ENCODE measurements at places on chromosomes 5 and 9. TPM values are rescaled to one million over a fixed set of nuclear protein-coding genes. Genes with fewer than 3 reads are reported as not detected.

The SLC36A1 gene
- 6.2 TPM for total RNA-seq

The OGN gene
- 0.59 TPM for total RNA-seq

The OTP gene
- not detected for total RNA-seq

The RFK gene
- total RNA-seq: 28.2 TPM

The PLPP7 gene
- total RNA-seq: 6.1 TPM

The IFNA2 gene
- total RNA-seq: not detected

The N4BP3 gene
- under 0.01 TPM for total RNA-seq

The EQTN gene
- not detected for total RNA-seq

The ANKDD1B gene
- 1.6 TPM for total RNA-seq

The PCDHGC4 gene
- 3.5 TPM for total RNA-seq

The CCL28 gene
- 1.5 TPM for total RNA-seq

The FBXO4 gene
- total RNA-seq: 10.4 TPM

The GRHPR gene
- total RNA-seq: 102 TPM

The ZNF462 gene
- total RNA-seq: 17.2 TPM

The DNAI1 gene
- total RNA-seq: not detected

The PITX1 gene
- 29.7 TPM for total RNA-seq

The SCGB3A2 gene
- not detected for total RNA-seq

The GTF3C5 gene
- 30.1 TPM for total RNA-seq

The DCTN3 gene
- 71.5 TPM for total RNA-seq

The IL9 gene
- not detected for total RNA-seq

The CENPK gene
- 1.8 TPM for total RNA-seq

The NPDC1 gene
- total RNA-seq: 27.3 TPM

The GABRB2 gene
- 0.30 TPM for total RNA-seq

The LCN2 gene
- not detected for total RNA-seq

The SLC1A3 gene
- total RNA-seq: 14.3 TPM

The PCDHAC2 gene
- total RNA-seq: 0.30 TPM

The SHC3 gene
- total RNA-seq: 79.2 TPM

The PCDHGA7 gene
- total RNA-seq: 4.2 TPM

The POU5F2 gene
- total RNA-seq: 1.2 TPM

The EMB gene
- total RNA-seq: 5.0 TPM

The SPATA6L gene
- total RNA-seq: 0.18 TPM

The MAMDC2 gene
- total RNA-seq: 0.30 TPM

The ADAMTS2 gene
- total RNA-seq: 113 TPM

The LTC4S gene
- total RNA-seq: 0.59 TPM

The PCDHGB5 gene
- 30.9 TPM for total RNA-seq

The GAS1 gene
- total RNA-seq: 12.1 TPM

The MCC gene
- total RNA-seq: 95.9 TPM

The NME5 gene
- total RNA-seq: 2.0 TPM

The PCDHA13 gene
- total RNA-seq: not detected

The GRM6 gene
- total RNA-seq: not detected

The SHOC1 gene
- 0.09 TPM for total RNA-seq

The RCL1 gene
- total RNA-seq: 17.4 TPM

The BARHL1 gene
- total RNA-seq: not detected

Measured in smooth muscle cell of the umbilical artery (primary cell).